ENCODE measurements at places on chromosomes 3 and 15. TPM values are rescaled to one million over a fixed set of nuclear protein-coding genes. Genes with fewer than 3 reads are reported as not detected.

The GPR15 gene
- polyA plus RNA-seq, result not detected

The LNP1 gene
- polyA plus RNA-seq, result 1.1 TPM

The PPCDC gene
- 8.9 TPM for polyA plus RNA-seq

The UACA gene
- 14.9 TPM for polyA plus RNA-seq

GRCh38 chr15:60585743-60586708 lies 107.1 kb upstream of the ICE2 start:
- DNase-seq, result peak; percentile 51

DNA sequence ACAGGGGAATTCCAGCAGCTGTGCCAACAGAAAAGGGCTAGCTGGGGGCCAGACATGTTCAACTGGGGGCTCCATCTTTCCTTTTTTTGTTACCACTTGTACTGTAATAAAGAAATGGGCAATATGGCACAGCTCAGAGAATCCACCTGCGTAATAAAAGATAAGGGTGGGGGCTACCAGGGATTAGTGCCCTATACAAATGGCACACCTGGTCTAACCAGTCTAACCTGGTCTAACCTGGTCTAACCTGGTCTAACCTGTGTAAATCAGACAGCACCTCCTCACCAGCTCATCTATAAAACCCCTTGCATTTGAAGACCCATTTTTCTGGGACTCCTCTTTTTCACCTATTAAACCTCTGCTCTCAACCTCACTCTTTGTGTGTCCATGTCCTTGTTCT lies 26.2 kb upstream of the CLDN16 start:
- no peak for DNase-seq

GRCh38 chr3:129453732-129454131 lies 13.7 kb downstream of the IFT122 start:
- DNase-seq, result no peak

DNA sequence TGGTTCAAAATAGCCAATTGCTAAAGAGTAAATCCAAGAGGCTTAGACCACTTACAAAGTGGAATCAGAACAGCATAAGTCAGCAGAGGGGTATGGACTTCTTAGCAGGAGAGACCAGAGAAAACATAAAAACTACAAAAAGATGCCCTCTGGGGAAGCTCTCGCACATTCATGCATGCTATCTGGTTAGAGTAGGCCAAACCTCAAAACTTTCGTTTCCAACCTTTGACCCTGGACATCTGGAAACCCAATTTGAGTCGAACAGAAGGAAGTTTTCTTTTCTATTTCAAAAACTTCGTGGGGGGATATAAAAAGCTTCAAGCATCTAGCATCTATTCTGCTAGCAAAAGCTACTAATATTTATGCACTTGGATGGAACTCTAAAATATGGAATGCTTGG lies 523.9 kb upstream of the AGTR1 start:
- DNase-seq, result no peak

DNA sequence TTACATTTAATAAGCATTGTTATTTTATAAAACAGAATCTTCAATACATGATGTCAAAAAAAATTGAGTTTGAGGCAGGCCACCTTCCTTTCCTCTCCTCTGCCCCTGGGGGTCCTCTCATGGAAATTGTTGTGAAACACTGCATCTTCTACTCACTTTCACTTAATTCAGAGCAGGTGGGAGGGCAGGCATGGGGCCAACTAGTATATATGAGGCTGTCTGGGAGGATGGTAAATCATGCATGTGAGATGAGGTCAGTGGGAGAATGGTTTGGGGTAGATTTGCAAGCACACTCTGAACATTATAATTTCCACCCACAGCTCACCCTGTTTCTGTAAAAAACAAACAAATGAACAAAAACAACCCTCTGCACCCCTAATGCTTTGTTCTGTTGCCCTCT lies 10.4 kb upstream of the CCDC14 start:
- DNase-seq, result no peak

DNA sequence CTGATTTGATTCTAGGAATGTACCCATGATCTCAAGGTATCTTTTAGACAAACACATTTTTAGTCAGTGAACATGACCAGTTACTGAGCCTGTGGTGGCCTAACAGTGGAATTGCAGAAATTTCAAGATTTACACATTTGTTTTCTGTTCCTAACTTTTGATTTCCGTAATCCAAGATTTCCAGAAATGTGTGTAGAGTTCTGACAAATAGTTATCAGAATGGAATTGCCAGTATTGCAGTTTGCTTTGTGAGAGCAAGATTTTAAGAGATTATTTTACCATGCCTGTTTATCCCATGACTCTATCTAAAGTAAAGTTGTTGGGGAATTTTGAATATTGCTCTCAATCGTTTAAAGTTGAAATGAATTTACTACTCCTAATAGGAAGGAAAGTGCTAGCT lies 11.7 kb upstream of the UTS2B start:
- no peak for DNase-seq

DNA sequence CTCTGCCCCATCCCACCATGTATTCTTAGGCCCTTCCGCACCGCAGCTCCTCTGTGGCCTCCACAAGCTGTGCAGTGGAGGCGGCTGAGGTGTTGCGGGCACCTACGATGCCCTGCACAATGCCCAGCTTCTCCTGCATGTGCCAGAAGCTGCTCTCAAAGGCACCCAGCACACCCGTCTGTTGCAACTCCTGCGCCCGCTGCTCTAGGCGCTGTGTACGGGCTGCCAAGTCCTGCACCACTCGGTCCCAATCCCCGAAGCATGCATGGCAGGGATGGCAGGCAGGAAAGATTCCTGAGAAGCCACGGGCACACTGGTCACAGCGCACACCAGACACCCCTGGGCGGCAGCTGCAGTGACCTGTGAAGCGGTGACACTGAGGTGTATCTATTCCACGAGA lies 3.1 kb upstream of the USP19 start:
- DNase-seq, result no peak

Measured in naive B cell (primary cell).